ENCODE measurements at places on chromosomes 4 and X.

- no peaks in the 10 kb centered on the region for H3K4me1 ChIP-seq
- H3K4me3 ChIP-seq: no peak overlapping the region
- no peak overlapping the region for H3K27ac ChIP-seq
- no peaks in the 10 kb centered on the region for H3K36me3 ChIP-seq
- DNase-seq: no peak
- H3K27me3 ChIP-seq: no peaks in the 10 kb centered on the region
Measured at GRCh38 chr4:90951037-90951436, 823.8 kb downstream of the CCSER1 start.

- peaks cover 12% of the 10 kb centered on the region for H3K36me3 ChIP-seq
- H3K27ac ChIP-seq: peak overlapping the region; percentile 86
- H3K27me3 ChIP-seq: no peaks in the 10 kb centered on the region
- H3K4me1 ChIP-seq: peaks cover 20% of the 10 kb centered on the region
- no peak for DNase-seq
Measured at GRCh38 chrX:73944563-73944908, 359.4 kb upstream of the ZCCHC13 start.

DNA sequence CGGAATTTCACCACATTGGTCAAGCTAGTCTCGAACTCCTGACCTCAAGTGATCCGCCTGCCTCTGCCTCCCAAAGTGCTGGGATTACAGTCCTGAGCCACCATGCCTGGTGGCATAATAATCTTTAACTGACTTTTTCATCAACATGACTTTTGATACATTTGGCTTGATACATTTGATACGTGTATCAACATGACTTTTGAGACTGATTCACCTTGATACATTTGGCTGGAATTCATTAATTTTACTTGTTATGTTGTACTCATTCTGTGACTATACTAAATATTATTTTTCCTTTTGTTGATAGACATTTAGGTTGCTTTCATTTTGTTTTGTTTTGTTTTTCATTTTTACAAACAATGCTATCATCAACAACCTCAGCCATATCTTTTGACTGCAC is 6.3 kb downstream of the TMEM154 start:
- no peak overlapping the region for H3K27ac ChIP-seq
- peaks cover 28% of the 10 kb centered on the region for H3K4me1 ChIP-seq
- DNase-seq: no peak
- no peaks in the 10 kb centered on the region for H3K27me3 ChIP-seq
- H3K4me3 ChIP-seq: no peak overlapping the region

DNA sequence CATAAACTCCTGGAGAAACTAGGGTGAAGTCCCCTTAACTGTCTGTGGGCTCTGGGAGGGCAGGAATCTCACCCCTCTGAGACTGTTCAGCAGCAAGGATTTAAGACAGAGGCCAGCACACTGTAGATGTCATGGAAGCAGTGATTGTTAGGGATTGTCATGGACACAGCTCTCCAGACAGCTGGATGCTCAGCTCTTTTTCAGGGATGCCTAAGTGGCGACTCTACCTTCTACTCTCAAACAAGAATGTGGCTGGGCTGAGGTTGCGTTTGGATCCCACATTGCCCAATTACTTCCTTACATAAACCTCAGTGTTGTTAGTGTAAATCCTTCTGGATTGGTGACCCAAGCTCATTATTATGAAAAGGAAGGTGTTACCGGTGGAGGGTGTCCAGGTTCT is 291.9 kb upstream of the VCX3A start:
- H3K27me3 ChIP-seq: no peaks in the 10 kb centered on the region
- no peak overlapping the region for H3K4me3 ChIP-seq
- no peak for DNase-seq

- DNase-seq: no peak
- no peaks in the 10 kb centered on the region for H3K27me3 ChIP-seq
- H3K4me1 ChIP-seq: peaks cover 14% of the 10 kb centered on the region
- no peak overlapping the region for H3K4me3 ChIP-seq
- H3K27ac ChIP-seq: no peak overlapping the region
Measured at GRCh38 chr4:22478426-22478825, 37.4 kb downstream of the ADGRA3 start.

DNA sequence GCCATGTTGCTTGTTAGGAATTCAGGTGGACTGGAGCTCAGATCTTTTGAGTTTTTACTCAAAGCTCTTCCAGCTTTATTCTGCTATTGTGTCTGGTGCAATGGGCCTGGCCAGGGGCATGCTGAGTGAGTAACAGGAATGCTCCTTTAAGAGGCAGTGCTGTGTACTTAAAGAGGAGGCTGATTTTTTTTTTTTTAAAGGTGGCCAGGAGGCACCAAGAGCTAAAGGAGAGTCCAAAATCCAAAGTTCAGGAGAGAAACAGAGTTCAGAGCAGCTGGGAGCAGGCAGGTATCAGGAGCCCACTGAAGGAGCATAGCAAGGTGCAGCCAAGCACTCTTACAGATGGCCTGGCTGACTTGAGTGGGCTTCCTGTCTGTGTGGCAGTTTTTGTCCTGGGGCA is 178.7 kb downstream of the FMR1NB start:
- DNase-seq: no peak
- no peaks in the 10 kb centered on the region for H3K27me3 ChIP-seq
- no peaks in the 10 kb centered on the region for H3K36me3 ChIP-seq
- no peak overlapping the region for H3K27ac ChIP-seq

DNA sequence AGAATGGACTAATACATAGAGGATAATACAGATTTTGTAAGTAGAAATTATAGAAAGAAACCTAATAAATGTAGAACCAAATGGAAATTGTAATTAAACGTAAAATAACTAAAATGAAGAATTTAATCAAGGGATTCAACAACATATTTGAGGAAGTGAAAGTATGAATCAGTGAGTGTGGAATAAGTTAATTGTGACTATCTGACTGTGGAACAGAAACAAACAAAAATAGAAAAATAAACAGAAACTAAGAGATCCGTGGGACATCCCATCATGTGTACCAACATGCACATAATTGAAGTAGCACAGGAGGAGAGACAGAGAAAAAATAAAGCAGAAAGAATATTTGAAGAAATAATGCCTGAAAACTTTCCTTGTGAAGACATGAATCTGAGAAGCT is 208.6 kb upstream of the TACR3 start:
- H3K27me3 ChIP-seq: no peaks in the 10 kb centered on the region
- H3K27ac ChIP-seq: no peak overlapping the region
- no peaks in the 10 kb centered on the region for H3K4me1 ChIP-seq
- no peak overlapping the region for H3K4me3 ChIP-seq
- no peaks in the 10 kb centered on the region for H3K36me3 ChIP-seq
- DNase-seq: no peak

GRCh38 chr4:113584407-113585150 is 177.0 kb downstream of the CAMK2D start:
- no peak overlapping the region for H3K27ac ChIP-seq
- H3K27me3 ChIP-seq: no peaks in the 10 kb centered on the region
- H3K4me1 ChIP-seq: peaks cover 23% of the 10 kb centered on the region
- no peak overlapping the region for H3K4me3 ChIP-seq

DNA sequence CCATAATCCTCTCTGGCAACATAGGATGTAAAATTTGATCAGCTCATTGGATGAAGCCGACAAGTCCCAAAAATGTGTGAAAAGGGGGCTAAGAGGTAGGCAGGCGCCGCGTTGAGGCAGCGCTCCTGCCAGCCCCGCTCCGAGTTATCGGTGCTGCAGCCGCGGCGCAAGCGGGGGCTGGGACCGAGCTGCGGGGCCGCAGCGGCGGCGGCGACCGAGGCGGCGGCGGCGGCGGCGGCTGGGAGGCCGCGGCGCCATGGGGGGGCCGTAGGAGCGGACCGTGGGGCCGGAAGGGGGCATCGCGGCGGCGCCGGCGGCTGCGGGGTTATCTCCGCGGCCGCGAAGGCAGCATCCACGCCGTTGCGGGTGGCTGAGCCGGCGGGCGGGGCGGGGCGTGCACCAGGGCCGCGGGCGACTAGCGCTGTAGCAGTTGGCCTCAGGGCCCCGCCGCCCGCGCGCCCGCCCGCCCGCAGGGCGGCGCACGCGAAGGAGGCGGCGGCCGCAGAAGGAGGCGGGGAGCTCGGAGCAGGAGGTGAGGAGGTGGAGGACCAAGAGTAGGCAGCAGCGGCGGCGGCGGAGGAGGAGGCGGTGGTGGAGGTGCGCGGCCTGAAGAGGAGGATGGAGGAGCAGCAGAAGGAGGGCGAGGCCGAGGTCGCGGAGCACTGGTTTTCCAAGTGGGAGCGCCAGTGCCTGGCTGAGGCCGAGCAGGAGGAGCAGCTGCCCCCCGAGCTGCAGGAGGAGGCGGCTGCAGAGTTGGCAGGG is 126.0 kb upstream of the CXorf66 start:
- H3K4me1 ChIP-seq: no peaks in the 10 kb centered on the region
- peak; percentile 2 for DNase-seq
- no peak overlapping the region for H3K27ac ChIP-seq
- peaks cover 17% of the 10 kb centered on the region for H3K27me3 ChIP-seq

- no peaks in the 10 kb centered on the region for H3K27me3 ChIP-seq
- H3K4me1 ChIP-seq: peaks cover 94% of the 10 kb centered on the region
- no peak for DNase-seq
- peaks cover 25% of the 10 kb centered on the region for H3K36me3 ChIP-seq
- H3K27ac ChIP-seq: peak overlapping the region; percentile 90
Measured at GRCh38 chrX:79165806-79166205, 21.3 kb downstream of the GPR174 start.

- H3K36me3 ChIP-seq: no peaks in the 10 kb centered on the region
- H3K27ac ChIP-seq: no peak overlapping the region
- H3K4me1 ChIP-seq: no peaks in the 10 kb centered on the region
- DNase-seq: no peak
- peaks cover 5% of the 10 kb centered on the region for H3K27me3 ChIP-seq
- no peak overlapping the region for H3K4me3 ChIP-seq
Measured at GRCh38 chr4:99457270-99457669, 22.1 kb upstream of the ADH7 start.

DNA sequence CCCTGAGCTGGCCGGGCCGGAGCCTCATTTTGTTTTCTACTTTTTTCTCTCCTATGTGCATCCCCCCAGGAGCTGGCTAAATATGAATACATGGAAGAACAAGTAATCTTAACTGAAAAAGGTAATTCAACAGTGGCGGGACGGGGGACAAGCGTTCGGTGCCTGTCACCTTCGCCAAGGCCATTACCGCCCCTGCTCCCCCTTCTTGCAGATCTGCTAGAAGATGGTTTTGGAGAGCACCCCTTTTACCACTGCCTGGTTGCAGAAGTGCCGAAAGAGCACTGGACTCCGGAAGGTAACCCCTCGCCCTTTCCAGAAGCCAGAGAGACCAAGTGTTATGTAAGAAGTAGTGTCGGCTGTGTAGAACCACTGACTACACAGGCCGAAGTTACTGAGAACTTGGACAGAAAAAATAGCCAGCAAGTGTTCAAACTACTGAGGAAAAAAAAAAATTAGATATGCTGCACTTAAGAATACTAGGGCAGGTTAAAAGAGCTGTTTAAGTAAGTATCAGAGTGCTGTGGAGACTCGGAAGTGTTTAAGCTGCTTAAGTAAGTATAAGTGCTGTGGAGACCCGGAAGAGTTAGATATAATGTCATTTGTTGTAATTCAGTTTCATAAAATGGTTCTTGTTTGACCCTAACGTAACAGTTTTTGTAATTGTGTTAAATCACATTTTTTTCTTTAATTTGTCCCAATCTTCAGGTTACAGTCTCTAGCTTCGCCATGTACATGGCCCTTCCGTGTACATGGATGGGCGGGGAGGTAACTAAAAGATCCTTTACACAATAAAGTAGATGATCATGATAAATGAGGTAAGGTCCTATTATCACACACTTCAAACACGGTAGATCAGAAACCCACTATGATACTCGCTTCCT is 856 bp downstream of the SAT1 start:
- DNase-seq: no peak
- H3K4me1 ChIP-seq: peaks cover 45% of the 10 kb centered on the region

DNA sequence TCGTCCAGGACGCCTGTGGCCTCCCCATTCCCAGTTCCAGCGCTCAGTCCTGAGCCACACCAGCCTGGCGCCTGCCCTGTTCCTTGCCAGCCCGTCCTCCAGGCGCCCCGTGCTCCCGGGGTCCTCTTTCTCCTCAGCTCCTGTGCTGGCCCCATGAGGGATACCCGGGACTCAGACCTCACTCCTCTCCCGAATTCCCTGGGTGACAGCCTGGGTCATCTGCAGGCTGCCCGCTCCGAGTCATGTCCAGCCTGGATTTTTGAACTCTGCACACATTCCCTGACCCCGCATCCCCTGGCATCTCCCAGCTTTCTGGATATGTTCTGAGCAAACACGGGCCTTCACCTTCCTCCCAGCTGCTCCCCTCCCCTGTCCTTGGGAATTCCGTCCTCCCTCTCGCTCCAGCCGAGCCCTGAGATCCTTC is 14.9 kb upstream of the ADD1 start:
- no peak overlapping the region for H3K4me3 ChIP-seq
- no peak for DNase-seq
- H3K27me3 ChIP-seq: no peaks in the 10 kb centered on the region

- peak overlapping the region; percentile 56 for H3K27ac ChIP-seq
- H3K36me3 ChIP-seq: peaks cover 4% of the 10 kb centered on the region
- DNase-seq: no peak
- H3K27me3 ChIP-seq: no peaks in the 10 kb centered on the region
- H3K4me3 ChIP-seq: peak overlapping the region; percentile 71
Measured at GRCh38 chrX:40167850-40168479, 70.2 kb upstream of the BCOR start.

DNA sequence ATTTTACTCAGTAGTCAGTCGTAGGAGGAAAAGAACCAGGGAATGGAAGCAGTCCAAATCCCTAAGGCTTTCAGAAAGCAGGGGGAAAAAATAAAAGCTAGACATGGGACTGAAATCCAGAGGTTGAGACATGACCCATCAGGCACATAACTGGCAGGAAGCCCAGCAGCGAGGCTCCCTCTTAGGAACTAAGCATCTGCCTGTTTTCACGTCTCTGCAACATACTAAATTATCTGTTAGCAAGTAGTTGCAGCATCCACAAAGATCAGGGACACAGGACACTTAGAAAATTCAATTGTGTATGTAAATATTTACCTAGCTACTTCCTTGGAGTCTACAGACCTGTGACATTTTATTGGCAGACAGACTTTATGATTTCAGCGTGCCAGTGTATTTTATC is 118.0 kb upstream of the EDNRA start:
- H3K36me3 ChIP-seq: no peaks in the 10 kb centered on the region
- H3K4me3 ChIP-seq: no peak overlapping the region
- H3K27me3 ChIP-seq: peaks cover 2% of the 10 kb centered on the region
- no peak for DNase-seq
- no peaks in the 10 kb centered on the region for H3K4me1 ChIP-seq

GRCh38 chrX:154490021-154490413 is 412 bp downstream of the SLC10A3 start:
- peaks cover 9% of the 10 kb centered on the region for H3K4me1 ChIP-seq
- peaks cover 4% of the 10 kb centered on the region for H3K36me3 ChIP-seq
- DNase-seq: peak; percentile 29
- peak overlapping the region; percentile 87 for H3K27ac ChIP-seq
- H3K27me3 ChIP-seq: no peaks in the 10 kb centered on the region

DNA sequence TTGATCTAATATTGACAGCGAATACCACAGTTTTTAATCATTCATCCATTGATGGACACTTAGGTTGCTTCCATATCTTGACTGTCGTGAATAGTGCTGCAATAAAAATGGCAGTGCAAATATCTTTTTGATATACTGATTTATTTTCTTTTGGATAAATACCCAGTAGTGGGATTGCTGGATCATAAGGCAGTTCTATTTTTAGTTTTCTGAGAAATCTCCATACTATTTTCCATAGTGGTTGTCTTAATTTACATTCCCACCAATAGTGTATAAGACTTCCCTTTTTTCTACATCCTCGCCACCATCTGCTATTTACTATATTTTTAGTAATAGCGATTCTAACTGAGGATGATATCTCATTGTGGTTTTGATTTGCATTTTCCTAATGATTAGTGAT is 100.1 kb downstream of the SMARCA1 start:
- peaks cover 3% of the 10 kb centered on the region for H3K27me3 ChIP-seq
- DNase-seq: no peak
- H3K4me3 ChIP-seq: no peak overlapping the region
- H3K4me1 ChIP-seq: no peaks in the 10 kb centered on the region
- H3K36me3 ChIP-seq: no peaks in the 10 kb centered on the region

- no peak overlapping the region for H3K4me3 ChIP-seq
- peak; percentile 48 for DNase-seq
- peaks cover 32% of the 10 kb centered on the region for H3K4me1 ChIP-seq
- peak overlapping the region; percentile 93 for H3K27ac ChIP-seq
Measured at GRCh38 chr4:40909363-40909876, 159.7 kb downstream of the NSUN7 start.
